ENCODE measurements at places on chromosomes 7 and 10.

DNA sequence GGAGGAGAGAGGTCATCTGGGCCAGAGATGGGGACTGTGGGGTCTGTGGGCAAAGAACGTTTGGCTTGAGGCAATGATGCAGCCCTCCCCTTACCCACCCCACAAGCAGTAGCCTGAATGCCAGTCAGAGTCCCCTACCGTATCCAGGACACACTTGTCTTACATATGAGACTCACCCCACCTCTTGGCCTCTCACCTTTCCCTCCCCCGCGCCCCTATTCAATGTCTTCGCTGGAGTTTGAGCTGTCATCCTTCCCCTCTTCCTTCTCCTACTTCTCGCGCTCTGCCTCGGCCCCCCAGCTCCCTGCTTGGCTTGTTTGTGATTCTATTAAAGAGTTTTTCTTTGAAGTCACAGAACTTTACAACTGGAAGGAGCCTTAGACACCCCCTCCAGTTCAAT, 8.9 kb downstream of the PRRT4 start:
- no peak for DNase-seq

DNA sequence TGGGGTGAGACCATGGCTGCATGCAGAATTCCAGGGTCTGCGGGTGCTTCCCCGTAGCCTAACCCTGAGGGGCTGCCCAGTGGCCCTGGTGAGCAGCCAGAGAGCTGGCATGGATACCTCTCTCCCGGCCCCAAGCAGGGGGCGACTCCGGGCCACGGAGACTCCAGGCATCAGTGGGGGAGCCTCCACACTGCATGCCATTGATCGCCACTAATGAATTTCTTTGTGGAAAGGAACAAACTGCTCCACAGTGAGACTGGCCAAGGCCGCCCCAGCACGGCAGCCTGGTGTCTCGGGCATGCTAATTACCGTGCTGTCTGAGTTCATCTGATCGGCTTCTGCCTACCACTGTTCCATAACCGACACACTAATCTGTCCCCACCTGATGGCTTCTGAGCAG, 184.4 kb downstream of the GRID1 start:
- DNase-seq = no peak

DNA sequence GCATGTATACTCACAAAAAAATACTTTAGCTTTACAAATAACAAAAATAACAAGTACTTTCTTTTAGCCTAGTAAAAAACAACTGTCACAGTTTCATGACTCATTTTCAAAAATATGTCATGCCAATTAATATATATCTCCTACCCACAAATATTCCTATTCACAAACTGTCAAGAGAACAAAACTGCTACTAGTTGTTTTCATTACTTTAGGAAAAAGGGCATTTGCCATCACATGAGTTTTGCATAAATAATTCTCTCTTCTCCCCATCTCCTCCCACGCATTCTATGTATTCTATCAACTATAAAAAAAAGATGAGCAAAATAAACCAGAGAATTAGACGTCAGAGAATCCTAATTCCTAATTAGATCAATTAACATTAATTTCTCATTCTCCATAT, 87.6 kb downstream of the PIP4K2A start:
- DNase-seq = no peak

GRCh38 chr10:60123668-60124067, 217.3 kb upstream of the CCDC6 start:
- no peak for DNase-seq

DNA sequence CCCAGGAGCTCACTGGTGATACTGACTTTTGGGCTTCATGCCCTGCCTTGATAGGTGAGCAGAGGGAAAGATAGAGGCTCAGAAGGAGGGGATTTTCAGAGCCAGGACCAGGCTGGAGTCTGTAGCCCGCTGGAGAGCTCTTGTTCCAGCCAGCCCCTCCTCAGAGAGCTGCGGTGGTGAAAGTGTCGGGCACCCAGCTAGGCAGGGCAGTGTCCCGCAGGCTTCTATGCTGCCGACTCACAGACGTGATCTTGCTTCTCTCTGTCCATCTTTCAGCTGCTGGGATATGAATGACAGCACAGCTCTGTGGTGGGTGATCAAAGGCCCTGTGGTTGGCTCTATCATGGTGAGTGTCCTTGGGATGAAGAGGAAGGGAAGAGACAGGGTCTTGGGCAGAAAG, 35.2 kb downstream of the ADCYAP1R1 start:
- no peak for DNase-seq

DNA sequence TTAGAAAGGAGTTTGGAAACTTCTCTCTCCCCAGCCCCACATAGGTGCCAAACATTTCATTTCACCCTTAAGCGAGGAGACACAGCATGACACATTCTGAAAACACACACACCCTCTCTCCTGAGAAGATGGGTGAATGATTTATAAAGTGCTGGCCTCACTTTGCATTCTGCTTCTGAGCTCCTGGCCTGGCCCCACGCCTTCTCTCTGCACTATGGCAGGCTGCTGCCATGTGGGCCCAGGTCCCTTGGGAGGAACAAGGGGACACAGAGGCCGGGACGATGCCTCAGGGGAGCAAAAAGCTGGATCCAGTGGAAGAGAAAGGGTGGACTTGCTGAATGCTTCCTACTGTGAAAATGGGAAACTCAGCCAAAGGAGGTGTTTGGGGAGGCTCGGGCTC, 56.0 kb downstream of the CPXM2 start:
- no peak for DNase-seq

- DNase-seq = no peak
Measured at GRCh38 chr7:2607122-2607922, 24.5 kb upstream of the TTYH3 start.

GRCh38 chr7:7117935-7118586, 64.3 kb upstream of the C1GALT1 start:
- DNase-seq = no peak

DNA sequence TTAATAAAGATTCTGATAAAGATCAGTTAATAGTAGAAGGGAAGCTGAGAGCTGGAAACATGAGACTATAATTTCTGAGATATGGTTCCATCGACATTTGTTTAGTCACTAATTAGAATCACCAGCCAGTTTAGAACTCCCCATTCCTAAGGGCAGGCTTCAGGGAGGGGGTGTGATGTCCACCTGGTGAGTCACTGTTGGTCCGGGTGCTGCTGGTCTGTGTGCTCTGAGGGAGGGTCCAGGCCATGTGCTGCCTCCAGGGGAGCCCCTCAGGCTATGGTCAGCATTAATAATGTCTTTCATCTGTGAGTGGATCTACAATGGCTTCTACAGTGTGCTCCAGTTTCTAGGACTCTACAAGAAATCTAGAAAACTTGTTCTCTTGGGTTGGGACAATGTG, 115.8 kb downstream of the ADAM12 start:
- DNase-seq = no peak

- DNase-seq = no peak
Measured at GRCh38 chr7:14228341-14228740, 238.9 kb upstream of the ETV1 start.

- no peak for DNase-seq
Measured at GRCh38 chr10:102713539-102713813, 721 bp downstream of the ARL3 start.

DNA sequence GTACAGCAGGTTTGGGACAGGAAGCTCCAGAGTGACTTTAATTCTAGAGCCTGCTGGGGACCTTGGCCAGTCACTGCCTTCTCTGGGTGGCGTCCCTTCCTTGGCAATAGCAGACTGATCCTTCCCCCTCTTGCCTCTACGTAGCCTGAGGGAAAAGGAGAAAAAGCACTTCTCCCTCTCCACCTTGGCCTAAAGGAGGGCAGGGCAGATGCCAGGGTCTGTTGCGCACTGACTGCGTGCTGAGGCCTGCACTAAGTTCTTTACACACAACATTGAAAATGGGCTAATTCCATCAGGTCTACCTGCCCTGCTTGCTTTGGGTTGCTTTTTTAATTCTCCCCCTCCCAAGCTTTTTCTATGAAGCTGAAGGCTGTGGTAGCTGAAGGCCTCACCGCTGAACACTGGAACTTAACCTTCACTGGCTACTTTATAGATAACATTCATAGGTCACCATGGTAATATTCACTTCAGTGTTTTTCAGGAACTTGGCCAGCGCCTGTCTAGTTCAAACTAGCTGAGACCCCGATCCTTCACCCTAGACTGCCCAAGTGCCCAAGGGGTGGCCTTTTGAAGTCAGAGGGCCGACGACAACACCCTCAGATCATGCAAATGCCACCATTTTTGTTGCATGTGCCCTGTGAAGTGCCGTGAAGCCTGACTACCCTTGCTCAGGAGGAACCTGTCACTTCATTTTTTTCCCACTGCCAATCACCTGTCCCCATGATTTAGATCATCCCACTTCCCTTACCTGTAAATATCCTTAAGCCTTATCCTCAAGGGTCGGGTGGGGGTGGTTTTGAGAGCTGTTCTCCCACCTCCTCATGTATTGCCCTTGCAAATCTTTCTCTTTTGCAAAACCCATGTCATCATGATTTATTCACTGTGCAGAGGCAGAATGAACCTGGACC, 28.7 kb downstream of the PRF1 start:
- DNase-seq = no peak

DNA sequence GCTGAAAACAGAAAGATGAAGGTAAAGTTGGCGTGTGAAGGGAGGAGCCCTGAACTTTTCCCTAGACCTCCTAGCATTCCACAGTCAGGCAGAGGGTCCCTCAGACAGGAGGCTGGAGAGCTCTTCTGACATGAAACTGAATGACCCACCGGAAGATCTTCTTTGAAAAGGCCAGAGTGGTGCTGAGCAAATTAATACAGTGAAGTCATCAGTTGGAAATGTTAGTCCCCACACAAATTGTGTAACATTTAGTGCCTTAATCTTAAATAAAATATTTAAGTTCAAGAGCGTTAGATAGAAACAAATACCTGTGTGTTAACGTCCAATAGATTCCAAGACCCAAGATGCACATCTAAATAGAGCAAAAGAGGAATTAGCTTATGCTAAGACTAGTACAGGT, 49.0 kb upstream of the WNT16 start:
- DNase-seq = no peak

- DNase-seq = no peak
Measured at GRCh38 chr7:2843711-2844152, 376 bp downstream of the GNA12 start.

- no peak for DNase-seq
Measured at GRCh38 chr7:37112876-37113275, 335.8 kb downstream of the ELMO1 start.

GRCh38 chr7:55532150-55532917, 40.0 kb downstream of the VOPP1 start:
- no peak for DNase-seq

DNA sequence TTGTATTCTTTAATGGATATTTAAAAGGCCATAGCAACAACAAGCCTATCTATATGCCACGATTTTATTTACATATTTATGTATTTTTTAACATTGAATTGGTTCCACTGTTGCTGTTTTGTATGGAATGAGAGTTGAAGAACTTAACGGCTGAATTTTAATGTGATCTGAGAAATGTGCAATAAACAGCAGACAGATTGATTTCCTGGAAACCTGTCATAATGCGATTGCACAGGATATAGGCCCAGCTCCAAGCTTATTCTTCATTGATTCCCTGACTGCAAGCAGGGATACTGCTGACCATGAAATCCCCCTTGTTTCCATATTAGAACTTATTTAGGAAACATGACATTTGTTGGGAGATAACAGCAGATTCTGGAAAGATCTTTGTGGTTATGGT, 195.6 kb downstream of the KCND2 start:
- DNase-seq = no peak

DNA sequence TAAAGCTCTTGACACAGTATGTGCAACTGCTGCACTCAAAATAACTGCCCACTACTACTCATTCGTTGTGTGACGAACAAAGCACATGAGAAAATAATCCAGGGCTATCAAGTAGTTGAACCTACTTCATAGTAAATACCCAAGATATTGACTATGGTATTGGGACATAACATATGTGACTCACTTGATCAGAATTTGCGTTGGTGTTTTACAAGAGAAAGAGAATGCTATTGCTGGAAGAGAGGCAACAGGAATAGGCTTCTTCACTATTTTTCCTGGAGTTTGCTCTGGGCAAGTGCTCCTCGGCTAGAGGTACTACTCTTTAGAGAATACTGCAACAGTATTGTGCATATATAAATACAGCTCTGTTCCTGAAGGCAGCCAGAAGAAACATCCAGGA, 2.5 kb downstream of the DGKB start:
- DNase-seq = no peak

DNA sequence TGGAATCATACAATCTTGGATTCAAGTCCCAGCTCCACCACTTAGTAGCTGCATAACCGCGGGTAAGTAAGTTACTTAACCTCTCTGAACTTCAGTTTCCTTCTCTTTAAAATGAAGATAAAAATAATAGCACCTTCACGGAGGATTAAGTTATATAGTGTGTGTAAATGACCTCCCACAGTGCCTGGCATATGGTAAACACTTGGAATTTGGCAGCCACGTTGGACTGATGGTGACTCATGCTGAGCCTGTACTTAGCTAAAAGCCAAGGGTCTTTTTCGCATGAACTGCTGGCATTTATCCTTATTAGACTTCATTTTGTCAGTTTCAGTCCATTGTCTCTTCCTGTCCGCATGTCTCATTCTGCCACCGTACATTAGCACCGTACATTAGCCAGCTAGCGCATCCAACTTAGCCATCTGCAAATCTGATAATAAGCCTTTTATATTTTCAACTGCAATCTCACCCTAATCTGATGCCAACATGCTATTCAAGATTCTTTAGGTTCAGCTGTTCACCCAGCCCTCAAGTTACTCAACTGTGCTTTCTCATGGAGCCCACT, 11.2 kb downstream of the SLC13A4 start:
- no peak for DNase-seq

- no peak for DNase-seq
Measured at GRCh38 chr7:95901006-95901405, 128.7 kb downstream of the DYNC1I1 start.

- DNase-seq = no peak
Measured at GRCh38 chr7:111931016-111931517, 275.1 kb downstream of the DOCK4 start.

GRCh38 chr7:110050785-110051184, 1040.1 kb upstream of the LRRN3 start:
- DNase-seq = no peak

- DNase-seq = no peak
Measured at GRCh38 chr10:59563531-59563930, 146.1 kb downstream of the SLC16A9 start.

DNA sequence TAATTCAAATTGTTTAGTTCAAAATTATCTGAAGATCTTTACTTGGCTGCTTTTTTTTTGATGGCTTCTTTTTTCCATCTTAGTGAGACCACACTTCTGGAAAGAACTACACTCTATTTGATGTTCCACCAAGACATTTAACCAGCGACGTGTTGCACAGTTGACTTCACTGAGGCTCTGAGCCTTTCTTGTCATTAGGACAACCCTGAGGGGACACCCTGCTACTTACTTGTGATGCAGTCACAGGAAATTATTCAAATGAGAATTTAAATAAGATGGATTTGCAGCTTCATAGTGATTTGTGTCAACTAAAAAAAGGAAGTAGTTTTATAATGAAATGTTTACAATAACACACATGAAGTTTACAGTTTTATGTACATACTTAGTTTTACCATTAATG, 25.6 kb upstream of the PIK3CG start:
- DNase-seq = no peak

DNA sequence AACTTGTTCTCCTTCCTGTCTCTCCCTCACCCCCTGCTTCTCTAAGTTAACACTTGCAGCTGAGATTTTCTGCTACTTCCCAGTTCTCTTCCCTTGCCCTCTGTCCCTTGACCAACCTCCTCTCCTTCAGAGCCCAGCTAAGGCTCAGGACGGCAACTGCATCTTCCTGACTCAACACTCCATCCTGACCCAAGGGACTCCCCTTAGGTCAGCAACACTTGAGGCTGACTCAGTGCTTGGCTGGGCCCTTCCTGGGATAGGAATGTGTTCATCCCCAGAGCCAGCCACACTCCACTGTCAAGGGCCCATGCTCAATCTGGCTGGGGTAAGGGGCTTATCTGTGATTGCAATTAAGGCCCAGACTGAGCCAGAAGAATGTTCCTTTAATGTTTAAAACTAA, 3.4 kb downstream of the CALHM2 start:
- no peak for DNase-seq

Measured in ecto neural progenitor cell (in vitro differentiated cells).